ENCODE measurements at places on chromosomes 12 and 14.
A peak's percentile ranks its signal among the peaks of the same experiment; 100 is the strongest.

GRCh38 chr12:88448337-88448915 is 131.8 kb downstream of the KITLG start:
- no peak for DNase-seq

- DNase-seq: no peak
Measured at GRCh38 chr12:64494998-64495729, 43.2 kb downstream of the TBK1 start.

DNA sequence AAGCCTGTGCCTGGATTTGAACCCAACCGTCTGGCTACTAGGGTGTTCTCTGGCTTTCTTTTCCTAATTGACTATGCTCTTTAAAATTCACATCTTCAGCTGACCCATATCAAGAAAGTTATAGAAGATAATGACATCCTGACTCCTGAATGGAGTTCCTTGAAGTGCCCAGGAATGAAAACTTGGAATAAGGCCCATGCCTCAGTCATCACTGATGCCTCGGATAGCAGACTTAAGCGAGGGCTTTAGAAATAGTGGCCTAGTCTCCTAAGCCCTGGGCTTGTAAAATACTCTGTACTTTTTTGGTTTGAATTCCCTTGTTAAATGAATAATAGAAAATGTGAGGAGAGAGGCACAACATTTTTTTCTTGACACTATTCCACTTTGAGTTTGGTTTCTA is 39.0 kb downstream of the CHST11 start:
- no peak for DNase-seq

DNA sequence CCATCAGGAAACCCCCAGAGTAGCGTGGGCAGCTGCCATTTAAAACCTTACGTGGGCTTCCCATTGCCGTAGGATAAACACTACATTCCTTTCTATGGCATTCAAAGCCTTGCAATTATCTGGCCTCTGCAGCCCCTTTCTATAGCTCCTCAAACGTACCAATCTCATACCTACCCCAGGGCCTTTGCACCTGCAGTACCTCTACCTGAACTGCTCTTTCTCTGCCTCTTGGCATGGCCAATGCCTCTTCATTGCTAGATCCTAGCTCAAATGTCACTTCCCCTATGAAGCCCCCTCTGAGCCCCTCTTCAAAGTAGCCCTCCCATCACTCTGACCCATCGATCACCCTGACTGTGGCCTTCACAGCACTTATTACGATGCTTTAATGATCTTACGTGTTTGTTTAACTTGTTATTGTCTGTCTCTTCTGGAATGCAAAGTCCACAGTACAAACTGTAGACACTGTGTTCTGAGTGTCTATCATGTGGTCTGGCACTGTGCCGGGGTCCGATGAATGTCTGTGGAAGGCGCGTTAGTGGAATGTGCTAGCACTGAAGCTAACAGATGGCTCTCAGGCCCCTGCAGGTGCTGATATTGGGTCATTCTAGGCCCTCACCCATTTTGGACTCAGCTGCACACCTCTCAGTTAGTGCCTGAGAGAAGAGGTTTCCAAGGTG is 157.3 kb upstream of the NOS1 start:
- DNase-seq: no peak

DNA sequence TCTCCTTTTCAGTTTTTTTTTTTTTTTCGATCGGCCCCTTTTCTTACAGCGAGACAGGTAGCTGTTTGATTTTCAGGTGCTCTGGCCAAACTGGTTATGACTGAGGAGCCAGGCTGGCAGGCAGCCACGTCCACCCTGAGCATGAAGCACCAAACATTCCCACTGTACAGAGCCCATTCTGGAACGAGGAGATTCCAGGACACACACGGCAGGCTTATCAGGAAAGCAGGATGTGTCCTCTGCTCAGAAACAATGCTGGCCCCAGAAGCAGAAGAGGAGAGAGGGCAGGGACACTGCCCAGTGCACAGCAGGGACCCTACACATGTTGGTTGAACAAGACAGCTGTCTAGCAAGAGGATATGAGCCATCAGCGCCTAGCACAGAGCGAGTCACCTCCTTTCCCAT is 3.7 kb upstream of the KRT2 start:
- DNase-seq: no peak

GRCh38 chr12:123200414-123200813 is 32.5 kb downstream of the MPHOSPH9 start:
- DNase-seq: no peak

GRCh38 chr12:86435053-86435452 is 178.9 kb upstream of the MGAT4C start:
- DNase-seq: no peak

DNA sequence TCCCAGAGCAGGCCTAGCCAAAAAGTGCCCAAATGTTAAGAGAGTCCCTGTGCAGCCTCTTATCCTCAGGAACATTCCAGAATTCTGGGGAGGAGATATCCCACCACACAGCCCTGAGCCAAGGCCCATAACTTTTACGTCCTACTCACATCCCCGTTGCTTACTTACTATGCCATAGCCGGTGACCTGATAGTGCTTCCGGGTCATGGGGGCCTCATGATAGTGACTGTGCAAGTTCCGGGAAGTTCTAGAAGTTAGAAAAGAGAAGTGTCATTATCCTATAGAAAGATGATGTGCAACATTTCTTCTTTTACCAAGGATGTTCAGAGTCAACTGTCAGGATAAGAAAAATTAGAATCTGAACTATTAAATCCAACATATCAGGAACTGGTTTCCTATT is 15.6 kb upstream of the NGB start:
- DNase-seq: no peak

- DNase-seq: peak; percentile 7
Measured at GRCh38 chr14:23729720-23730387, 93.7 kb downstream of the DHRS2 start.

DNA sequence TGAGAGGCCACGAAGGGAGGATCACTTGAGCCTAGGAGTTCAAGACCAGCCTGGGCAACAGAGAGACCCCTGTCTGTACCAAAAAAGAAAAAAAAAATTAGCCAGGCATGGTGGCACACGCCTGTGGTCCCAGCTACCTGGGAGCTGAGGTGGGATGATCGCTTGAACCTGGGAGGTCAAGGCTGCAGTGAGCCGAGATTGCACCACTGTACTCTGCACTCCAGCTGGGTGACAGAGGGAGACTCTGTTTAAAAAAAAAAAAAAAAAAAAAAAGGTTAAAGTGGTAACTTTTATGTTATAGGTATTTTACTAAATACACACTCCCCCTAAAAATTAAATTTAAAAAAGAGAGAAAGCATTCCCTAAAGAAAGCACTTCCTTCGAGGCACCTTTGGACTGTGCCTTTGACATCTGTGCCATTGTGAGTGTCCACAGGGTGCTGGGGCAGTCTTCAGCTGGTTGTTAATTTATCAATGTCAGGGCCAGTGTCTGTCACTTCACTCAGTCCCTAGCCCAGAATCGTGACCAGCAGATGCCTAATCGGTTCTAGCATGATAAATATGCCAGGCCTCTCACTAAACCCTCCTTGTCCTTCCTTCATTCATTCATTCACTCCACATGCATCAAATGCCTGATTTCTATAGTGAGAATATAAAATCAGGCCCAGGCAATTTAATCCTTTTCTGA is 63.1 kb downstream of the B4GALNT3 start:
- no peak for DNase-seq

DNA sequence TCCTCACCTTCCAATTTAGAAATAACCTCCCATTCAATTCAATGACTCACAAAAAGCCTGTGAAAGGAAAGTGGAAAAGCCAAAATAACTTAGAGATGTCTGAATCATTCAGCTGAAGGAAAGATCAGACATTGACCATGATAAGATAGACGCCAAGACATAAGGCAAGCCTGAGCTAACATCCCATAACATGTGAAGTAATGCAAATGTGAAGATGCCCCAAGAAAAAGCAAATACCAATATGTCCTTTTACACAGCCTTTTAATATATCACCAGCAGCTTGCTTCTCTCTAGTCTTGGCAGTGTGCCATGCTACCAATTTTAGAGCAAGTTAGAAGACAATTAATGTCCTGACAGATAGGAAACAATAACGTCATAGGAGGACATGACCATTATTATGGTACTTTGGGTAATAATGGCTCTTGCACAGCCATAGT is 2.4 kb upstream of the NUMB start:
- DNase-seq: no peak

GRCh38 chr14:37673439-37673838 is 78.0 kb downstream of the TTC6 start:
- no peak for DNase-seq

DNA sequence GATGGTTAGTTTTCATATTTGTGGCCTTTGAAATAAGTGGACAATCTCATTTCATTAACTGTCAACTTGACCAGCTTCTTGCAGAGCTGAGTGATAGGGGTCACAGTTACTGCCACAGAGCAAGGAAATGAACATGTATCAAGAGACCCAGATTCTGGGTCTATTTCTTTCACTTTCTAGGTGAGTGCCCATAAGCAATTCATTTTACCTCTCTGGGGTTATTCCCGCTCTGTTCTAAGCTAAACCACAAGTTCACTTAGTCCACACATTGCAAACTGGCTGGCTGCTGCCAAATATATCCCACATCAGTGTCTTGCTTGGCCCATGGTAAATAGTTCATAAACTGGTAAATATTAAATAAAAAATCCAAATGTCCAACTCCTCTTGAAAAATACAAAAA is 29.9 kb downstream of the GPHB5 start:
- no peak for DNase-seq

DNA sequence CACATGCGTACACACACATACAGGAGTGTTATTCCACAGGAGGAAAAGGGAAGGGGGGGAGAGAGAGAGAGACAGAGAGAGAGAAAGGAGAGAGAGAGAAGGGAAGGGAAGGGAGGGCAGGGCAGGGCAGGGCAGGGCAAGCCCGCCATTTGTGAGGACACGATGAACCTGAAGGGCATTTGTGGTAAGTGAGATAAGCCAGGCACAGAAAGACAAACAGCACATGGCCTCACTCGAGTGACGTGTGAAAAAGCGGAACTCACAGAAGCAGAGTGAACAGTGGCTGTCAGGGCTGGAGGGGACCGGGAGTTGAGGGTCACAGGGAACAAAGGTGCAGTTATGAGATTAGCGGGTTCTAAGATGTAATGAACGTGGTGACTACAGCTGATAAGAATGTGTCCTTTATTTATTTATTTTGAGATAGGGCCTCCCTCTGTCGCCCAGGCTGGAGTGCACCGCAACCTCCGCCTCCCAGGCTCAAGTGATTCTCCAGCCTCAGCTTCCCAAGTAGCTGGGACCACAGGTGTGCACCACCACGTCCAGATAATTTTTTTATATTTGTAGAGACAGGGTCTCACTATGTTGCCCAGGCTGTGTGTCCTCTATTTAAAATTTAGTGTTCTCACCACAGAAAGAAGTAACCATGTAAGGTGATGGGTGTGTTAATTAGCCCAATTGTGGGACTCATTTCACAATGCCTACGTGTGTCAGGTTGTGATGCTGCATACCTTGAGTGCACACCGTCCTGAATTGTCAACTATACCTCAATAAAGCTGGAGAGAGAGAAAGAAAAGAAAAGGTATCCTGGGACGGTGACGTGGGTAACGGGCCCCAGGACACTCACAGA is 18.7 kb upstream of the FBRSL1 start:
- DNase-seq: no peak

GRCh38 chr14:100486025-100486828 is 101.0 kb downstream of the BEGAIN start:
- no peak for DNase-seq

GRCh38 chr14:100655741-100656085 is 68.5 kb upstream of the BEGAIN start:
- DNase-seq: no peak

DNA sequence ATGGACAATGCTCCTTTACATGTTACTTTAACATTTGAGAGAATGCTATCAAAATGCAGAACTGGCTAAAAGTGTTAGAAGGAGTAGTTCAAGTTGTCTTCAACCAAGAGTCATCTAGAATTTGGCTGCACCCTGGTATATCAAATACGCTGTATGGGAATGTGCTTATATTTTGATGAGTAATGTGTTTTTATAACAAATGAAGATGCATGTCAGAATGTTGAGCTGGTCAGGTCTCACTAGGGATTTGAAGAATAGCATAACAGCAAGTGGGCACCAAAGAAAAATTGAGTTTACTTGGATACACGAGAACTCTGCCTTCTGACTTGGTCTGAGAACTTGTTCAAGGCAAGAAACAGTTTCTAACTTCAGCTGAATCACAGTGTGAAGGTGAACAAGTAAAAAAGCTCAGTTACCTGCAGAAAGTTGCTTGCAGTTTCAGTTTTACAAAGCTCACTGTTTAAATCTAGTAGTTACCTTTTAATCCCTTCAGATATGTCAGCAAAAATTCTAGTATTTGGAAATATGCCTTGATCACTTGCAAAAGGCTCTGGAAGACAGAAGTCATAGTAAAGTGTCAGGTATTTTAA is 82.3 kb downstream of the PDE3A start:
- no peak for DNase-seq

DNA sequence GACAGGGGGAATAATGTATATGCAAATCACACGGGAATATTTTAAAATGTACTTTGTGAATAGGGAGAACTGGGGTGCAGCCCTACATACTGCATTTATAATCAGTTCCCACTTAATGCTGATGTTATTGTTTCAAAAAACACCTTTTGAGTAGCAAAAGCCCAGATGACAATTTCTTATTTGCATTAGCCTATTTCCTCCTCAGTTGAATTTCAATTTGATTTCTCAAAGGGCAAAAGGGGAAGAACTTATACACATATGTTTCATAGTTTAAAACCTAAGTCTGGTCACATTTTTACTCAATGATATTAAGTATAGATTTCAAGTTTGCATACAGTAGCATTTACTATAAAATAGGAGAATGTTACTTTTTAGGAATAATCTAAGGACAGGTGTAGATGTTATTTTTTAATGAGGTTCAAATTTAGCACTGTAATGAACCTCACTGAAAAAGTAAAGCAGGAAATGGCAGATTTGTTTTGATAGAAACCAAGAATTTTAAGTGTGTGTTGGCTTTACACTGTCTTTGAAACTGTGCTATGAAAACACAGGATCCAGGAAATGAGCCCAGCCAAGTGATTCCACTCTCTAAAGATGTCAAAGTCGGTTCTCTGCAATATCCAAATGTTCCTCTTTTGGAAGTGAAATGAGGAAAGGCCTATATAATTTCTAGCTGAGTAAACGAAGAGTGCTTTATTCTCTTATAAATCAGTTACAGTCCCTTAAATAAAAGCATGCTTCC is 367.4 kb downstream of the BTG1 start:
- no peak for DNase-seq

- peak; percentile 59 for DNase-seq
Measured at GRCh38 chr14:44149597-44149996, 357.5 kb downstream of the FSCB start.

Measured in iPS DF 19.7 (cell line).